NCI-H460 (cell line): ENCODE measurements at places on chromosomes 16 and 17. TPM values are rescaled to one million over a fixed set of nuclear protein-coding genes. Genes with fewer than 3 reads are reported as not detected.

DNA sequence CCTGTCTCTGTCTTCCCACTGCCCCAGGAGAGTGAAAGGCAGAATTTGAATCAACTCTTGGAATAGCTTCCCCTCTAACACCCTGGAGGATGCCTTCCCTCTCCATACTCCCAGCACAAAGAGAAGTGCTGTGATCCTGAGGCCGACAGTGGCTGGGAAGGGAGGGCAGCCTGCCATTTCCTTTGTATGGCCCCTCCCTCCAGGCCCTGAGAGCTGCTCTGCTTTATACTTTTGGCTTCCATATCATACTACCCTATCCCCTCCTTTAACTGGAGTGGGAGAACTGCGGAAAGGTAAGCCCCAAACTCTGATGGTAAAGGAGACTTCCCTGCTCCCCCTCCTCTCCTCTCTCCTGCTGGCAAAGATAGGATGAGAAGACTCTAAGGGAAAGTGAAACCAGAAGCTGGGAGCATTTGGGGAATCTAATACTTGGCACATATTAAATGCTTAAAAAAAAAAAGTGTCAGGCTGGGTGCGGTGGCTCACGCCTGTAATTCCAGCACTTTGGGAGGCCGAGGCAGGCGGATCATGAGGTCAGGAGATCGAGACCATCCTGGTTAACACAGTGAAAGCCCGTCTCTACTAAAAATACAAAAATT lies 4.1 kb upstream of the MED24 start:
- no peak for DNase-seq

DNA sequence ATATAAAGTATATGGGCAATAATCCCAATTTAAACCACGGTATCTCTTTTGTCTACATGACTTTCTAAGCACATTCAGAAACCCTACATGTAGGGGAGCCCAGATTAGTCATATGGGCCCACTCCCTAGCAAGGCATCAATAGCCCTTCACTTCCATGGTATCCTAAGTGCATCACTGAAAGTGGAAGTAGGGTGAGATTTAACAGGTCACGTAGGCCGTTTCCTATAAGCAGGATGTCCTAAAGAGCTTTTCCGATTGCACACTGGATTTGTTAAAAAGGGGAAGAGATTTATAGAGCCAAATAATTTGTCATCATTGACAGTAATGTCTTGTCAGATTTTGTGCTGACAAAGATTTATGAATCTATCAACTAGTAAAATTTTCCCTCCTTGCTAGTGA lies 39.0 kb downstream of the CA4 start:
- no peak for DNase-seq

DNA sequence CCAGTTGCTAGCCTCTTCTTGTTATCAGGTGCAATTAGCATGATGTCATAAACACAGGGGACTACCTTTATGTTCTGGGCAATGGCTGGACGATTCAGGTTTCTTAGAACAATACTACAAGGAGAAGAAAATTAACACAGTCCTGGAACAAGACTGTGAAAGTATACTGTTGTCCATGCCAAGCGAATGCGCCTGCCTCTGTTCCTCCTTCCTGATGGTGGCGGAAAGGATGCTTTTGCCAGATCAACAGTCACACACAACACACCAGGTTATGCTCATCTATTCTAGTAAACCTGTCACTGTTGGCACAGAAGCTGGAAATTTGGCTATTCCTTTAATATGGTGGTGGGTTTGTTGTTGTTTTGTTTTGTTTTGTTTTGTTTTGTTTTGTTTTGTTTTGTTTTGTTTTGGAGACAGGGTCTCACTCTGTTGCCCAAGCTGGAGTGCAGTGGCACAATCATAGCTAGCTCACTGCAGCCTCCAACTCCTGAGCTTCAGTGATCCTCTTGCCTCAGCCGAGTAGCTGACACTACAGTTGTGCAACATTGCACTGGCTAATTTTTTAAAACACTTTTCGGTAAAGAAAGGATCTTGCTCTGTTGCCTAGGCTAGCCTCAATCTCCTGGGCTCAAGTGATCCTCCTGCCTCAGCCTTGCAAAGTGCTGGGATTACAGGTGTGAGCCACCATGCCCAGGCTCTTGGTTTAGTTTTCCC lies 3.1 kb upstream of the CD300LD start:
- no peak for DNase-seq

Gene KCNH4
- total RNA-seq = 0.05 TPM in 1 of 2 replicates, not detected in the other

GRCh38 chr17:34614698-34615097 lies 35.3 kb downstream of the TMEM132E start:
- no peak for DNase-seq

Gene CCL18
- not detected in 2 replicates for total RNA-seq

Gene NHLRC4
- 0.12 and 0.35 TPM in 2 replicates for total RNA-seq
